ENCODE measurements at places on chromosomes 3 and 15.

DNA sequence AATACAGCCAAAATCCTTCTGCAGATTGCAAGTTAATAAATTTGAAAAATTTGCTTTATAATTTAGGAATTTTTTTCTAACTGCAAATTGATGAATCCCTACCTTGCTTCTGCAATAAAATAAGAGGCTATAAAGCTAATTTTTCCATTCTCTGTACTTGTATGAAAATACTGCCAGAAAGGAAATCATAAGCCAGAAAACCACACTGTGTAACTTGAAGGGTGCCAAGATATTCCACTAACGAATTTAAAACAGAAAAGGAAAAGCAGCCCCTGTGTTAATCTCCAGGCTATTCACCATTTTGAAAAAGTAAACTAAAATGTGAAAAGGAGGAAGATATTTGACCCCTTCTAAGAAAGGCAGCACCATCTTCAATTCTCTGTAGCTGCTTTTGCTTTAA, 557.9 kb upstream of the ZNF385D start:
- no peak for DNase-seq

DNA sequence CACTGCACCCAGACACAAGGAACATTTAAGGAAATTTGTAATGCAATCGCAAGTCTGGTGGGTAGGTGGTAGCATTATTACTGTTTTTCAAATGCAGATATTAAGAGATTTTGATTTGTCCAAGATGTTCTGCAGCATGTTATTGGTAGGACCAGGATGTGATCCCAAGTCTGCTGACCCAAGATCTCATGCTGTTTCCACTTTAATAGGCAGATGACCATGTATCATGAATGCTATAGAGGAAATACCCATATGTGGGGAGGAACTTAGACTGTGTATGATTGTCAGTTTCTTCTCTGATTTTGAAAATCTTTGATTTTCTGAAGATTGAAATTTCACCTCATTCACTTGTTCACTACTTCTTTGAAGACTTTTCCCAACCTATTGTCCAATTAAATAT, 28.7 kb downstream of the ATP6V1A start:
- DNase-seq, result no peak

GRCh38 chr15:48265135-48265534, 59.0 kb downstream of the SLC12A1 start:
- no peak for DNase-seq

DNA sequence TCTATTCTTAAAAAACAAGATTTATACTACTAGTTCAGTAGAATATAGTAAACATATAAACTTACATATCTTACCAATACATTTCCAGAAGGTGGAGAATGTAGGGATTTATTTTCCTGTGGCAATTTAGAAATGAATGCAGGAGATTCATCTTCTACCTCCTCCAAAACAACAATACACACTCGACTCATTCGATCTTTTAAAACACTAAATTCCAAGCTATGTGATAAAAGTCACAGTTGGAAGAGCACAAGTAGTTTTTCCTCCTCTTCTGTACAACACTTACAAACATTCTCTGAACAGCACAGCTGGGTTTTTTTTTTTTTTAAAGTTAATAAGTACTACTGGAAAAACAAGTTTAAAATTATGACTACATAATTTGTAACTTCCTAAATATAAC, 1.4 kb downstream of the ANKRD28 start:
- no peak for DNase-seq

- DNase-seq, result no peak
These were observed 213.0 kb downstream of the NECTIN3 start for GRCh38 chr3:111284503-111285183.

- no peak for DNase-seq
These were observed 165.9 kb downstream of the POLR2M start for GRCh38 chr15:57872281-57873030.

GRCh38 chr3:46030626-46031025, 3.3 kb upstream of the XCR1 start:
- no peak for DNase-seq

DNA sequence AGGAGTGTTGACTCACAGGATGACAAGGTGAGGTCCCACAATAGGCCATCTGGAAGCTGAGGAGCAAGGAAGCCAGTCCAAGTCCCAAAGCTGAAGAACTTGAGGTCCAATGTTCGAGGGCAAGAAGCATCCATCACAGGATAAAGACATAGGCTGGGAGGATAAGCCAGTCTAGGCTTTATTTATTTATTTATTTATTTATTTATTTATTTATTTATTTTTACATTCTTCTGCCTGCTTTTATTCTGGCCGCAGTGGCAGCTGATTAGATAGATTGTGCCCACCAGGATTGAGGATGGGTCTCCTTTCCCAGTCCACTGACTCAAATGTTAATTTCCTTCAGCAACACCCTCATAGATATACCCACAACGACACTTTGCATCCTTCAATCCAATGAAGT, 472.2 kb upstream of the DPPA4 start:
- no peak for DNase-seq

- DNase-seq, result no peak
These were observed 111.6 kb downstream of the AQP9 start for GRCh38 chr15:58249646-58250312.

DNA sequence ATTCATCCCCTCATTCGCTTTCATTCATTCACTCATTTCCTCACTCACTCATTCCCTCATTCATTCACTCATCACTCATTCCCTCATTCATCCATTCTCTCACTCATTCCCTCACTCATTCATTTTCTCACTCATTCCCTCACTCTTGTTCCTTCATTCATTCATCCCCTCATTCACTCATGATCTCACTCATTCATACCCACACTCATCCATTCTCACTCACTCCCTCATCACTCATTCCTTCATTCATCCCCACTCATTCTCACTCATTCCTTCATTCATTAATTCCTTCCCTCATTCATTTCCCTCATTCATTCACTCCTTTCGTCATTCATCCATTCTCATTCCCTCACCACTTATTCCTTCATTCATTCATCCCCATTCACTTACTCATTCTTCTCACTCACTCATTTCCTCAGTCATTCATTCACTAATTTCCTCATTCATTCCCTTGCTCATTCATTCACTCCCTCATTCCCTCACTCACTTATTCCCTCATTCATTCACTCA, 14.5 kb downstream of the ABTB1 start:
- no peak for DNase-seq

All from NCI-H2107 (cell line).